Hematopoietic multipotent progenitor cell treated with erythropoietin and hydrocortisone succinate and interleukin-3 and kit ligand, for 15 days (in vitro differentiated cells): ENCODE measurements at places on chromosomes 16 and 17.
A peak's percentile ranks its signal among the peaks of the same experiment; 100 is the strongest.

DNA sequence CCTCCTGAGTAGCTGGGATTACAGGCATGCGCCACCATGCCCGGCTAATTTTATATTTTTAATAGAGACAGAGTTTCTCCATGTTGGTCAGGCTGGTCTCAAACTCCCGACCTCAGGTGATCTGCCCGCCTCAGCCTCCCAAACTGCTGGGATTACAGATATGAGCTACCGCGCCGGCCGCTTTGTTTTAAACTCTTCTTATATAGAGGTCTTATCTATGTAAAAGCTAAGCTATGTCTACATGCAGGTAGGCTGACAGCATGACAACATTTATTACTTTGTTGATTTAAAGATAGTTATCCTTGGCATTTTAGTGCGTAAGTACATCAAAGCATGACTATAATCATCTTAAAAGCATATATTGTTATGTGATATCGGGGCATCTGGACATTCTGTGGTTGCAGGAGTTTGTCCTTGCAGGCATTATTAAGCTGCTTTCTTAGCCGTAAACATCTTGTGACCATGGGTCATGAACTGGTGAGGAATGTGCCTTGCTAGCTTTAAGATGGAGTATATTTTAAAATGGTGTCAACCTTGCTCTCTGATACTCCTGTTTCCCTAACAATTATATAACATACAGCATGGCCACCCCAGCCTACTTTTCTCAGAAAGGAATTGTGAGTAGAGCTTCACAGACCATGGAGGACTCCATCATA is 45.8 kb upstream of the TAOK1 start:
- no peak for DNase-seq

DNA sequence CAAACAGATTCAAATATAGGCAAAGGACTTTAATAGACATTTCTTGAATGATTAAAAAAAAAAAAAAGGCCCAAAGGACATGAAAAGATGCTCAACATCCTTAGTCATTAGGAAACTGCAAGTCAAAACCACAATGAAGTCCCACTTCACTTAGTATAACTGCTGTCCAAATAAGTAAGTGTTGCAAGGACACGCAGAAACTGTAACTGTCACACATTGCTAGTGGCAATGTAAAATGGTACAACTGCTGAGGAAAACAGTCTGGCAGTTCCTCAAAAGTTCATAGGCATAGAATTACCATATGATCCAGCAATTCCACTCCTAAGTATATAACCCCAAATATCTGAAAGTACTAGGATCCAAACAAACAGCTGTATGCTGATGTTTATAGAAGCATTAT is 112.7 kb downstream of the BRIP1 start:
- DNase-seq: no peak

- DNase-seq: no peak
Observed at GRCh38 chr17:61202564-61202963, 197.1 kb upstream of the TBX2 start.

GRCh38 chr16:78980825-78981224 is 619.7 kb downstream of the MAF start:
- no peak for DNase-seq

DNA sequence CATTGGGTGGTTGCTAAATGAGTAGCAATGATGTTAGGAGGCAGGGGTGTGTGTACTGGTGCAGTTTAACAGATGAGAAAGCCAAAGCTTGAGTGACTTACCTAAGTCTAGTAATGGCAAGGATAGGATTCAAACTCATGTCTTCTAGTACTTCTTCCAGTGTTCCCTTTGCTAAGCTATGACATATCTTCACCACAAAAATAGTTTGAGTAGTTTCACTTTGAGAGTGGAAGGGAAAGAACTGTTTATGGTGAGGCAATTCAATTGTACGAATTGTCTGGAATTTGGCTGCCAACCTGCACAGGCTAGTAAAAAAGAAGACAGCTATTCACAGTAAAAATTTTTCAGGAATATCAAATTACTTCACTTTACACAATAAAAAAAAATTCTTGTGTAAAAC is 138.0 kb downstream of the NLK start:
- DNase-seq: no peak

- no peak for DNase-seq
Observed at GRCh38 chr16:86346034-86346433, 164.3 kb upstream of the FOXF1 start.

- peak; percentile 84 for DNase-seq
Observed at GRCh38 chr17:17354560-17355349, 51.6 kb downstream of the NT5M start.

GRCh38 chr17:15382914-15383313 is 41.5 kb upstream of the TEKT3 start:
- DNase-seq: no peak

- DNase-seq: peak; percentile 25
Observed at GRCh38 chr17:59754552-59754951, 47.1 kb downstream of the VMP1 start.

DNA sequence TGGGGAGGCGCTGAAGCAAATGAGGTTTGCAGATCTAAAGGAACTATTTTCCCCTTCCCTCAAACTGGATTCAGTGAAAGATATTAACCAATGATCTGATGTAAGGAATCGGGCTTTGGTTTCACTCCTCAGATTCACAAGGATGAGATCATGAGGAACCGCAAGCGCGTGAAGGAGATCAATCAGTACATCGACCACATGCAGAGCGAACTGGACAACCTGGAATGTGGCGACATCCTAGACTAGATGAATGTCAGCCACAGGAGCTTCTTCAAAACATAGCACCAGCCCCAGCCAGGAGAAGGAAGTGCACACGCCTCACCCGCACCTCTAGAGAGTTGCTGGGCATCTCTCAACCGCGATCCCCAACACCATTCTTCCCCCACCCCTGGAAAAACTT is 22.5 kb downstream of the ATPAF2 start:
- DNase-seq: no peak

DNA sequence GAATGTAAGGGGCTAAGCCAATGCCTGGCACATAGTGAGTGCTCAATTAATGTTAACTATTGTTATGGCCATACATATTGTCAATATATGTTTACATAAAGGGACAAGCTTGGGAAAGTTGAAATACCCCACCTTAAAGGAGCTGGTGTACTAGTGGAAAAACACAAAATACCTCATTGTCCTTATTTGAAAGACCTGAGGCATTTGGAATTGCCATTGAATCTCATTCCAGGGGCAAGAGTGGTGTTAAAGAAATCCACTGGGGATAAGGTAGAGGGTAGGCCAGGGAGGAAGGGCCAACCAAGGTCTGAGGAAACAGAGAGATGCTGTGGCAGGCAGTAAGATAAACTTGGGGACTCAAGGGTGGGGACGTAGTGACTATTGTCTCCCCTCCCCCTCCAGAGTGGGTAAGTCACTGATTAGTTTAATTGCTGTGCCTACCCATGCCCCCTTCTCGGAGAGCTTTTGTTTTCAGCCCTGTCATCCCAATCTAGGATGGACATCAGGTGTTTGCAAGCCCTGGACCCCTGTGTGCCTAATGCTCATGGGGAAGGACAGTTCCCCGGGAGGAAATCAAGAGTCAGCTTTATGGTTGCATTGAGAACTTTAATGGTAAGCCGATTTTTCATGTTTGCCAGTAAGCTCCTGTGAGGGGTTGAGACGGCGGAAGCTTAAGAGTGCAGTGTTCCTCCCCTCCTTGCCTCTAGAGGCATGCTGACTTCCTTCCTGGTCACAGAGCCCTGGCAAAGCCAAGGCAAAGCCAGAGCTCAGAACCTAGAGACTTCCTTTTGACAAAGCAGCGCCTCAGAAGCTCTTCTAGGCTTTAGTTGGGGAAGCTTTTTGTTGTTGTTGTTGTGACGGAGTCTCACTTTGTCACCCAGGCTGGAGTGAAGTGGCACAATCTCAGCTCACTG is 2.5 kb upstream of the HEATR9 start:
- no peak for DNase-seq

GRCh38 chr17:20771104-20771503 is 191.6 kb downstream of the CDRT15L2 start:
- DNase-seq: no peak

GRCh38 chr16:81588326-81589081 is 143.9 kb downstream of the CMIP start:
- no peak for DNase-seq

- DNase-seq: no peak
Observed at GRCh38 chr17:47884905-47885730, 10.9 kb upstream of the SP2 start.

DNA sequence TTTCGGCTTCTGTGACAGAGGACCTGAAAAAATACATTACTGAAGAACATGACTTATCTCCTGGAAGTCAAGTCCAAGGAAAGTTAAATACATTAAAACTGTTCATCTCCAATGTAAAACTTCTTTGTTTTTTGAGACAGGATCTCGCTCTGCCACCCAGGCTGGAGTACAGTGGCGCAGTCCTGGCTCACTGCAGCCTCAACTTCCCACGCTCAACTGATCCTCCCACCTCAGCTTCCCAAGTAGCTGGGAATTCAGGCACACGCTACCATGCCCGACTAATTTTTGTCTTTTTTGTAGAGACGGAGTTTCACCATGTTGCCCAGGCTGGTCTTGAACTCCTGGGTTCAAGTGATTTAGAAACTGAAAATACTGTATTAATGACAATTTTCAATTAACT is 9.7 kb upstream of the TERB1 start:
- no peak for DNase-seq

DNA sequence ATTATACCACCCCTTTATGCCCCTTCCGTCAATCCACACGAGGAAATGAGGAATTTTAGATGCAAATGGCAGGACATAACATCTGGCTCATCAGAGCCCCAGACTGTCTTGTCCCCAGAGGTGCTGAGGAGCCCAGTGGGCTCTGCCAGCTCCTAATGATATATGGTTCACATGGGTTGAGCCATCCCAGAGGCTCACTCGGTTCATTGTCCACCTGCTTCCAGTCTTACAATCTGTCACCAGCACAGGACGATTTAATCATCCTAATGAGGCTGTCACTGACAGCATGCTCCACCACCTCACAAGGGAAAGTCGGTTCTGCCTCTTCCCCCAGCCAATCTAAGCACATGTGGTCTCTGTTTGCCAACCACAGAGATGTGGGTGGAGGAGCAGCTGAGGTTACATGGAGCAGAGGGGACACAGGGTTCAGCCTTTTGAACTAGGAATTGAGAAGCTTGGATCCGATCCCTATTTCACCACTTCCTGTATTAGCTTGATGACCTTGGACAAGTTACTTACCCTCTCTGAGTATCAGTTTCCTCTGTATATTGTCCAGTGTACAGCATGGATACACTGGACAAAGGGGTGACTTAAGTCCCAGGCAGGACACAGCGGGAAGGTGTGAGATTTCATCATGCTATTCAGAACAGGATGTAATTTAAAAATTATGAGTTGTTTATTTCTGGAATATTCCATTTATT is 27.0 kb upstream of the DHX8 start:
- DNase-seq: no peak

- no peak for DNase-seq
Observed at GRCh38 chr16:23016368-23016767, 132.9 kb downstream of the USP31 start.

DNA sequence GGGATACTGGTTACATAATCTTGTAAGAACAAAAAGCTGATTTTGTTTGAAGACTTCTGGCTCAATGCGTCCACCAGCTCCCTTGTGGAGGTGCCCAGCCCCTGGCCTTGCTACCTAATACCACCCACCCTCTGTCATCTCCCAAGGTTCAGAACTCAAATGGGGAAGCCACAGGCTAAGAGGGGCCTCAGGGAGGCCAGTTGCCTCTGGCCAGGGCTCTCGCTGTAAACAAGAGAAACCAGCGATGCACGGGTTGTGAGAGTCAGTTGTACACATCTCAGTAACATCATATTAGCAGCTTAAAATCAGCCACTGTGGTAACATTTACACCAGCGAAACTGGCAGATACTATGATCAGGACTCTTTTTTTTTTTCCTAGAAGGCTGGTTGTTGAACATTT is 6.0 kb downstream of the TEKT5 start:
- DNase-seq: no peak

DNA sequence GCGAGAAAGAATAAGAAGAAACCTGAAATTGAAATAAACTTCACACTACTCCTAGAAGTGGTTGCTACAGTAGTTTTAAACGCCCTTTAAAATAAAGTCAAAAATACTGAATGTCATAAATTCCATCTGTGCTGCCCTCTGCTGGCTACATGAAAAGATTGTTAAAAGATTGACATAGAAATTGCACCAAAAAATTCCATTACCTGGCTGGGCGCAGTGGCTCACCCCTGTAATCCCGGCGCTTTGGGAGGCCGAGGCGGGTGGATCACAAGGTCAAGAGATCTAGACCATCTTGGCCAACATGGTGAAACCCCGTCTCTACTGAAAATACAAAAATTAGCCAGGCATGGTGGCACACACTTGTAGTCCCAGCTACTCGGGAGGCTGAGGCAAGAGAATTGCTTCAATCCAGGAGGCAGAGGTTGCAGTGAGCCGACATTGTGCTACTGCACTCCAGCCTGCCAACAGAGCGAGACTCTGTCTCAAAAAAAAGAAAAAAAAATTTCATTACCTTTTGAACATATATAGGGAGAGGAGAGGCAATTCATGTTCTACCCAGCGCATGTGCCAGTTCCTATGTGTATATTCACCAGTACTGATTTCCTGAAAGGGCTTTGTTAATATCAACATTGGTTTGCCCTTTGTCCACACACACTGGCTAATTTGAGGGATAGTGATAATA is 36.5 kb downstream of the CYTH1 start:
- peak; percentile 52 for DNase-seq

DNA sequence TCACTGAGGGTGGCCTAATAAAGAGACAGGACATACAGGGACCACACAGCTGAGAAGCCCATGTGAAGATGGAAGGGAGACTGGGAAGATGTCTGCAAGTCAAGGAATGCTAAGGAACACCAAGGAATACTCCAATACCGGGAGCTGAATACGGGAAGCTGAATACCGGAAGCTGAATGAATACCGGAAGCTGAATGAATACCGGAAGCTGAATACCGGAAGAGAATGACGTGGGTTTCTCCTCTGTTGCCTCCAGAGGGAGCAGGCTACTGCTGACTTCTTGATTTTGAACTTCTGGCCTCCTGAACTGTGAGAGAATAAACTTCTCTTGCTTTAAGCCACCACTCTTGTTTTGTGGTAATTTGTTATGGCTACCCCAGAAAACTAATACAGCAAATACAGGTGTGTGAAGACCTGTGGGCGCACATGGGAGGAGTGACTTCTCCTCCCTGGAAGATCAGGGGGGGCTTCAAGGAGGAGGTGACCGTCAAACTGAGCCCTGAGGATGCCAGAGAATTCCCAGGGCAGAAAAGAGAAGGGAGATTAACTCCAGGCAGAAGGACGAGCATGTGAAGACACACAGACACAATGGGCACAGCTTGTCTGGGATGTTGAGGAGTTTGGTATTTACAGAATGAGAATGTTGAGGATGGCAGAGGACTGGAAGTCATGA is 259.9 kb downstream of the IRF8 start:
- no peak for DNase-seq

DNA sequence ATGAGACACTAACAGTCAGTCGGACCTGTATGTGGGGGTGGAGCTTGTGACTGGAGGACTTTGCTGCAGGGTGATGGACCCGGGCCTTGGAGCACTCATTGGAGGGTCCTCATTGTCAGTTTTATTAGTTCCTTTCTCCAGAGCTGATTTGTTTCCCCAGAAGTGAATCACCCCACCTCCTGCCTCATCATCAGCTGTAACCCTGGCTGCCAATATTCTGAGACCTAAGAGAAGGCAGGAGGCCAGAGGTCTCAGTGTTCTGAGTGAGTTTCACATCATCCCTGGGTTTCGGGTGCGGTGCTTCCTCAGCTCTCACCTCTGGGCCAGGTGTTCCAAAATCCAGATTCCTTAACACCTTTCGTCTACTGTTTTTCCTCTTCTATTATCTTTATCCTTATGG is 49.9 kb upstream of the KIFC3 start:
- no peak for DNase-seq

- peak; percentile 64 for DNase-seq
Observed at GRCh38 chr17:40086150-40087044, 14.0 kb downstream of the NR1D1 start.

- no peak for DNase-seq
Observed at GRCh38 chr16:55830658-55831294, 2.1 kb downstream of the CES1 start.
